ENCODE measurements at places on chromosomes 2 and 18.
A peak's percentile ranks its signal among the peaks of the same experiment; 100 is the strongest.

- no peak for DNase-seq
Measured at GRCh38 chr2:47250586-47251403, 95.7 kb upstream of the STPG4 start.

DNA sequence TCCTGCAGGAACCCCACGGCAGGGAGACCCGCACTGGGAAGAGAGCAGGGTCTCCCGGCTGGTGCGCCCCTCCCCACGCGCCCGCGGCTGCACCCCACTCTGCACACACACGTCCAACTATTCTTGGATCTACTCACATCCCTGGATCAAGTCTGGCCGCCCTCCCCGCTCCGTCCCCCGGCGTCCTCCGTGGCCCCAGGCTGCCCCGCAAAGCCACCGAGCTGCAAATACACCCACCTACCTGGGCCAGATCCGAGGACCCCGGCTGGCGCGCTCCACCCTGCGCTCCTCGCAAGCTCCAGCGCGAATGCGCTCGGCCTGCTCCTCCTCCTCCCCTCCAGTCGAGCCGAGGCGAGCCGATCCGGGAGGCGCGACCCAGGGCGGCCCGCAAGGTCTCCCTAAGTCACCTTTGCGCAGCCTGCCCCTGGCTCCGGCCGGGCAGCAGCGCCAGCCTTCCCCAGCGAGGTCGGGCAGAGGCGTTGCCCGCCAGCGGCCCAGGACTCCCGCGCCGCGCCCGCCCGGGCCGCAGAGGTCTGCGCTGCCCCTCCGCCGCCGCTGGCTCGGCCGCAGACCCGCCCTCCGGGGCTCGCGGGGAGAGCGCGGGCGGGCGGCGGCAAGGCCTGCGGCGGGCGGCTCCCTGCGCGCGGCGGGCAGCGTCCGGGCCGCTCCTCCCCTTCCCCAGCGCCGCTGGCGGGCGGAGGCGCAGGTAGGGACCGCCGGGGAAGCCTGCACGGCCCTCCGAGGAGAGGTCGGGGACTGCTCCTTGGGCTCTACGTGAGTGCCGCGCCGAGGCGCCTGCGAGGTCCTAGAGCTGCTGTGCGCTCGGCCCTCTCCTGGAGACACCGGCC lies 126.0 kb downstream of the OSBPL1A start:
- peak; percentile 85 for DNase-seq

DNA sequence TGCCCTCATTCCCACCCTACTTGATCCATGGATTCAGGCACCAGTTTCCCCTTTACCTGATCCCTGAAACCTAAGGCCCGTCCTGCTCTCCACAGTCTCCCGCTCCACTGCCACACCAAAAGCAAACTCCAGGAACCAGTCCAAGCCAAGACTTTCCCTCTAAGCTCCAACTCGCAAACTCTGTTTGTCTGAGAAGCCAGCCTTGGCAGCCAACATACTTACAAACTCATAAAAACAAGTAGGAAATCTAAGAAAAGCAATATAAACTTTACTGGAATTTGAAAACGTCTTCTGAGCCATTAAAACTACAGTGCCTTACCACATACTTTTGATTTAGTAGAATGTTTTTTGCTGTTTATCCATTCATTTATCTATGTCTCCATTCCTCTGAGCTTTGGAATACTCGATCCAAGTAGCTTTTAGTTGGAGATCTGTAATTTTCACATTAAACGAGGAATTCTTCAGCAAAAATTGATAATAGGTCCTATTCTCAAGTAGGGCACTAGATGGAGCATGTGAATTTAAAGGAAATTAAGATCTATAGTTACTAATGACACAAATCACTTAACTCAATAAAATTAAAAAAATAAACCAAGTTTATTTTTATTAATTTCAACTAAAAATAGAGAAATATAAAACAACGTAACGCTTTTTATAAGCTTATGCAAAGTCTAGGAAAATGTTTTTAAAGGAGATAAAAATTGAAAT lies 199.7 kb downstream of the MYO3B start:
- no peak for DNase-seq

DNA sequence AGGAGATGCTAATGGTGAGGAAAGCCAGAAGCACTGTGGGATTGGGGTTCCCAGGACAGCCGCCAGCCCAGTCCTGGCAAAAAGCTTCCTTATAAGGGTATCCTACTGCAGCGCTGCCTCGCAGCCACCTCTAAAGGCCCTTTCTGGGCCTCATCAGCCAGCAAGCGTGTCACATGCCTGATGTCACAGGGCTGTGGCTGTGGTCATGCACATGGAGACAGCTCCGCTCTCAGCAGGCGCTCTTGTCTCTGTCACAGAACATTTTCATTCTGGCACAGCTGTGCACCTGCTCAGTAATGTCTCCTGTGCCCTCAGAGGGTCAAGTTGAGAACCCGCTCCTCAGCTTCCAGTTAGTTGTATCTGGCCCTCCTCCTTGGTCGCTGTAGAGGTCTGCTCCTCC lies 17.7 kb upstream of the MAL start:
- DNase-seq = no peak

Data from H9 (cell line).